ENCODE measurements at places on chromosomes 4 and X.

DNA sequence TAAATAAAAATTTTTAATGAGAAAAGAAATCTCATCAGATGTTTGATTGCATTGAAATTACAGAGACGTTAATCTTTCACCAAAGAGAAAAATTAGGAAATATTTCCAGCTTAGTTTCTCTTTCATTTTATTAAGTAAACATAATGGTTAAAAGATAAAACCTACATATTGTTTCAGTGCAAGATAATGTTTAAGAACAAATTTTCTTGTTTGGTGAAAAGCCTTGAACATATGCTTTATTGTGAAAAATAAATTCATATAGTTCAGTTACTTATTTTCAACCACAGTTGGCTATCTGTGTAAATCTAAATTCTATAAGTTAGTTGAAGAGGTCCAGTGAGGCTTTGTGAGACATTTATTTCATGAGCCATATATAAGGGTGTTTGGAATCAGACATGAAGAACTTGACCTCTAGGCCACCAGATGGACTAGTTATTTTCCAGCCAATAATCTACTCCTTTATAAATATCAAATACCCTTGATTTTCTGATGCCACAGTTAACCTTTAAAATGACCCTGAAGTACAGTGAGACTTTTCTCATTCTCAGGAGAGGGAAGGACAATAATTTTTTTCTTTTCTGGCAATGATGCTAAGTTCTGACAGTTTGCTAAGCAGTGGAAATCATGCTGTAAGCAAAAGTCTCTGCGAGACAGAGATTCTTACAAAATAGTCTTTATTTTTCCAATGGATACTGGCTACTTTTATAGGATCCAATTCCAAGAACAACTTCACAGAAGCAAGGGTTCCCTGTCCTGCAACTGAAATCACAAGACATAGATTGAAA lies 2.5 kb downstream of the ARSJ start:
- no peak for DNase-seq

GRCh38 chr4:100632163-100632562 lies 114.3 kb upstream of the EMCN start:
- no peak for DNase-seq

GRCh38 chr4:8324640-8325239 lies 55.2 kb downstream of the HTRA3 start:
- DNase-seq = peak; percentile 74

GRCh38 chr4:1792158-1792831 lies 798 bp upstream of the FGFR3 start:
- no peak for DNase-seq

GRCh38 chrX:10414862-10415261 lies 205.5 kb downstream of the MID1 start:
- no peak for DNase-seq

GRCh38 chrX:85836868-85837267 lies 210.5 kb downstream of the CHM start:
- no peak for DNase-seq

DNA sequence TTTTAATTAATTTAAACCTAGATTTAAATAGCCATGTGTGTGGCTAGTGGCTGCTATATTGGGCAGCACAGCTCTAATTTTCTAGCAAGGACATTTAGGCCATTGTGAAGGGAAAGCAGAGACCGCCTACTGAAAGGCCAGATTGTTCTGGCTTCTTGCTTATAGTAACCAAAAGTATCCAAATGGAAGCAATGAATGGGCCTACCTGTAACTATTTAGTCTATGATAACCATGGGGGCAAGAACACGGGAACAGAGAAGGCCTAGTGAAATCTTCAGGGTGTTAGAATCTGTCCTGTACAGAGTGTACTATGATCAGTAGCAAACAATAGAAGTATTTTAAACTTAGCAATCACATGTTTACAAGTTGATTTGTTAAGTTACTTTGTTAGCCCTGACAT lies 16.5 kb upstream of the HPRT1 start:
- DNase-seq = no peak

DNA sequence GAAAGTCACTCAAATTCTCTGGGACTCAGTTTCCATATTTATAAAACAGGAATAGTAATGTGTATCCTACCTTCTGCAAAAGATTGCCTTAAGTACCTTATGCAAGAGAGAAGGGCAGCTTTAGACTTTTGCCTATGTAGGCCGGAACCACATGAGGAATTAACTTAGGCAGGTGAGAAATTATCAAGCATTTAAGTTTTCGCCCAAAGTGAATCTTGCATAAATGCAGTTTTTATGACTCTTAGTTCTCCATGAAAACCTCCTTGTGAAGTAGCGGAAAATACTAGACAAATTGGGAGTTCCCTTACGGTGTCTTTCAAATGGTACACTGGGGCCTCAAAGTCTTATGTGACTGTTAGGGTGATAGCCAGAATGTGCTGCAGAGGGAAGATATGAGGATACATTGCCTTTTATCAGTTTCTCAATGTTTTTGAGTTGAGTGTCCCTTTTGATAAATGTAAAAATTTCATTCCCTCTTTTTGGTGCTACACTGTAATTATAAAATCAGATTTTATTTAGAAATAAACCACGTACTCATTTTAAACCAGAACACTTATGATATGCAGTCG lies 2.6 kb downstream of the SH2D1A start:
- DNase-seq = no peak

GRCh38 chrX:138872537-138872936 lies 161.0 kb upstream of the FGF13 start:
- DNase-seq = no peak

GRCh38 chr4:140346136-140346535 lies 27.3 kb upstream of the SCOC start:
- DNase-seq = no peak

- DNase-seq = no peak
Observed at GRCh38 chrX:15929194-15929593, 74.6 kb upstream of the AP1S2 start.

GRCh38 chr4:166839615-166840251 lies 394.6 kb downstream of the SPOCK3 start:
- DNase-seq = no peak

- DNase-seq = no peak
Observed at GRCh38 chrX:136867518-136867917, 13.0 kb downstream of the RBMX start.

DNA sequence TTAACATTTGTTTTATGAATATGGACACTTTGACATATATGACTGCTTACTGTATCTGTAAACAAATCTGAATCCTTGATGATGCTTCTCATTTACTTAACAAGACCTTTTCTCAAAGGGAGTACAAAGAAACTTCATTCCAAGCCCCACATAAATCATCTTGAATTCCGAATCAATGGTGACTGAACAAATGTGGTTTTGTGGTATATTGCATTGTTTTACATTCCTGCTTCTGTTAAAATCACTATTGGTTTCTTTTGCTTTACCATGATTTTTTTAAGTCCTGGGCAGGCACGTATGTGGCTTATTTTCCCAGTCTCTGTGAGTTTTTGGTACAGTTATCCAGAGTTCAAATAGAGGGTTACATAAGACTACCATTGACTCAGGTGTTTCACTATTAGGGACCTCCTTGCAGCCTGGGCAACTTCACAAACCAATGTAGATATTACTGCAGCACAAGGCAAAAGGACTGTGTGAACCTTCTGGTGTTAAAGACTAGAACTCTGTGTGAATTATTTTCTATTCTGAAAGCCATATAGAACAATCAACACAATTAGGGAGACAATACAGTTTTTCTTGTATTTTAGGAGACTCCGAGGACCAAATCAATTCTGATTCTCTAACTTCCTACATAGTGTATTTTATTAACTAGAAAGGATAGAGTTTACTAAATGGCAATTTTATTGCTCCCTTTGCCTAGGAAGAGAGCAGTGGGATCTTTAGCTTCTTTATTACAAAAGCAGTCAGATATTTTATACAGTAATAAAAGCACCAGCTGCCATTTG lies 196.4 kb downstream of the GALNTL6 start:
- DNase-seq = no peak

DNA sequence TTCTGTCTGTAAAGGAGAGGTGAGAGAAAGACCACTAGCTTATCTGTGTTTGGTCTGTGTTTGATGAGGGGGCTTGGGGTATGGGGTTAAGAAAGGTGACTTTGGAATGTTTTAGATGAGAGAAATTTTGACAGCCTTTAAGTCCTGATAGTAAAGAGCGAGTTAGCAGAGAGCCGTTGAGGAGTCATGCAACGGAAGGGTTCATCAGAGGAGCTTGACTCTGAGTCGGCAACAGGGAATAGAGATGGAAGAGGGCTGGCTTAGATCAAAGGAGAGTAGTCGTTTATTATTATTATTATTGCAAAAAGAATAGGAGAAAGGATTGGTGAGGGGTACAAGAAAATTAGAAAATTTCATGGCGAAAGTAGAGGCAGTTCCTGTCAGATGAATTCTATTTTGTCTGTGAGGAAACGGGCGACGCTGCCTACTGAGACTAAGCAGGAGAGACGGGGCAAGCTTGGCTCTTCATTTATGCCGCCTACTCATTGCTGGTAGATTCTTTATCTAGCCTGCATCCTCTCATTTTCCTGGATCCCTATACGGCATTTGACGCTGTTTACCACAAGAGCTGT lies 473 bp upstream of the VAMP7 start:
- DNase-seq = no peak

GRCh38 chr4:38364383-38364963 lies 299.5 kb upstream of the KLF3 start:
- no peak for DNase-seq

DNA sequence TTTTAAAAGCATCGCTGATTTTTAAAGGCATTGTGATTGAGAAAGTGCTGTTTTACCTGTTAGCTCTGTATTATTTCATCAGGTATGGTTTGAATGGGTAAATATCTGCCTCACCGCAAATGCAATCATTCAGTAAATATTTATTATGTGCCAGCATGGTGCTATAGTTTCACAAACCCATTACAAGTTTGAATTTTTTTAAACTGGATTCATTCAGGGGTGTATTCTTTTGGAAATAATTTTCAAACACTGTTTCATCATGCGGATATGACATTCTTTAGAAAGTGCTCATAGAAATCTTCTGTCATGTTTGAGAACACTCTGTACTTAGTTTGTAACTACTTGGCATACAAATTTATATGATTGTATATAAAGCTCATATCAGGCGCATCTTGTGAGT lies 37.2 kb downstream of the LIMCH1 start:
- DNase-seq = no peak

DNA sequence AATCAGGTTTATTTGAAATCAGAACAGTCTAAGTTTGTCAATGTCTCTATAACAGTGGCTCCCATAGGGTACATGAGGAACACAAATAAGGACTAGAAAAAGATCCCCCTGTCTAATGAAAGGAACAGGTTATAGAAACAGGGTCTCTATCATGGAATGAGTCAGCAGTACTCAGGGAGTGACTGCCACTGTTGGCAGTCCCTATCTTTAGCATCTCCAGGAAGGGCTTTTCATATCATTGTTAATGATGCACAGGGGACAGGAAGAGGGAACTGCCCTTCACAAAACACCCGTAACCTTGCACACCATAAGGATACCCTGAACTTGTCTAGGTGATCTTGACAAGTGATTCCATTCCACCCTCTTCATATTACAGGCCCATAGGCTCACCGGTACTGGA lies 38.5 kb upstream of the SMIM10L2A start:
- no peak for DNase-seq

GRCh38 chr4:140935254-140935653 lies 179.1 kb upstream of the TBC1D9 start:
- DNase-seq = no peak

GRCh38 chr4:26261405-26261804 lies 59.4 kb upstream of the RBPJ start:
- DNase-seq = no peak

DNA sequence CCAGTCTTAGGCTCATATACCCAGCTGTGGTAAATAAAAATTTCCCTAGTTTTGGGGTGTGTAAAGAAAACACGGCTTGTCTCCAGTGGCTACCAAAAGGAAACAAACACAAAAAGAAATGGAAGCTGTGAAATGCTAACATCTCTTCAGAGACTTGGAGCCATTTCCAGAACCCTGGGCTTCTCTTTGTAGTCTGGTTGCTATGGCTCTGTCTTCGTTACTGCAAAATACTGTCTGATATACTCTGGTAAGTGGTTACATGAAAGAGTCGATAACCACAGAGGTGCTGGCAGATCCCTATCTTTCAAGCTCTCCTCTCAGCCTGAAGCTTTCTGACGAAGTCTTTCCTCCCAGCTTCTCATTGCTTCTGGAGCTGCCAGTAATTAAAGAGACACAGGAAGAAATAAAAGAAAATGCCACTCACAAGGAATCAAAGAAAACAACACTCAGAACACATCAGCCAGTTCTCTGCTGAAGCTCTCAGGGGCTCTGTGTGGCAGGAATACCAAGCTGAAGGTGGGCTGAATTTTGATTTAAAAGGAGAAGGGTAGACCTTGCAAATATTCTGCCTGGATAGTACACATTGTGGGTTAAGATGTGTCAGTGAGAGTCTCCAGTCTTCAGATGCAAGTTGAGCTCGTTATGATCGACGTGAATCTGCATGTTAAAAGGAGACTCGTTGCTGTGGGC lies 107.6 kb upstream of the FAM9C start:
- DNase-seq = no peak

- no peak for DNase-seq
Observed at GRCh38 chrX:23656091-23656490, 11.2 kb upstream of the PRDX4 start.

DNA sequence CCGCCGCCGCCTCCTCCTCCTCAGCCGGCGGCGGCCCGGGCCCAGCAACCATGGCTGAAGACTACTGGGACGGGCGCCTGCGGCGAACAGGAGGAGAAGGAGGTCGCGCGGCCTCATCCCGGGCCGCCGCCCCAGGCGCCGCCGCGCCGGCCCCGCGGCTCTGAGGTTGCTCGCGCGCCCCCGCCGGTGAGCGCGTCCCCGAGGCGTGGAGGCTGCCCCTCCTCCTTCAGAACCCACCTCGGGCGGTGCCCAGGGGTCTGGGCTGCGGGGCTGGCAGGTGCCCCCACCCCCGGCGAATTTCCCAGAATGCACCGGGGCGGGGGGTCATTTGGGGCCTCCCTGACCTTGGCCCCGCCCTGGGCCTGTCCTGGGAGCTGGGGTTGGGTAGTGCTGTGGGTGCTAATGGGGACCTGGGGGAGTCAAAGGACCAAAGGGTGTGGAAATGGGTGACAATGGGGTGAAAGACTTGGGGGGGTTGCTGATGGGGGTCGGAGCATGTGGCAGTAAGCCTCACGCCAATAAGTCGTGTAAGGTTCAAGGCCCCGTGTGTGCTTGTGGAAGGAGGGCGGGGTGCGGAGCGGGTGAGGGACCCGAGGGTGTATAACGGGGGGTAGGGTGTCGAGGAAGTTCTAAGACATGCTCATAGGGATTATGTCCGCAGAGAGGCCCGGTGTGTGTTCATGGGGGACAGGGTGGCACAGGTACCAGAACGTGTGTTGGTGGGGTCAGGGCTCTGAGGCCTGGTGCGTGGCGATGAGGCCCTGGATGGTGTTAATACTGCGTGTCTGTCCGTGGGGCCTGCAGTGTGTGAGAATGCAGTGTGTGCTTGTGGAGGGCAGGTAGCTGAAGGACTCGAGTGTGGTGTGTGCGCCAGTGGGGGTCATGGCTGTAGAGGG lies 687 bp downstream of the CDK16 start:
- no peak for DNase-seq
